Thoracic aorta (tissue), 2 donors: ENCODE measurements at places on chromosomes 13 and 19. TPM values are rescaled to one million over a fixed set of nuclear protein-coding genes. Genes with fewer than 3 reads are reported as not detected.
A peak's percentile ranks its signal among the peaks of the same experiment; 100 is the strongest.

- no peaks in the 10 kb centered on the region for H3K4me1 ChIP-seq
- H3K27me3 ChIP-seq = peaks cover 3% of the 10 kb centered on the region
- H3K36me3 ChIP-seq = no peaks in the 10 kb centered on the region
- H3K4me3 ChIP-seq = no peak overlapping the region
- no peak for DNase-seq
These were observed 27.8 kb upstream of the IGFL4 start for GRCh38 chr19:46068345-46069258.

DNA sequence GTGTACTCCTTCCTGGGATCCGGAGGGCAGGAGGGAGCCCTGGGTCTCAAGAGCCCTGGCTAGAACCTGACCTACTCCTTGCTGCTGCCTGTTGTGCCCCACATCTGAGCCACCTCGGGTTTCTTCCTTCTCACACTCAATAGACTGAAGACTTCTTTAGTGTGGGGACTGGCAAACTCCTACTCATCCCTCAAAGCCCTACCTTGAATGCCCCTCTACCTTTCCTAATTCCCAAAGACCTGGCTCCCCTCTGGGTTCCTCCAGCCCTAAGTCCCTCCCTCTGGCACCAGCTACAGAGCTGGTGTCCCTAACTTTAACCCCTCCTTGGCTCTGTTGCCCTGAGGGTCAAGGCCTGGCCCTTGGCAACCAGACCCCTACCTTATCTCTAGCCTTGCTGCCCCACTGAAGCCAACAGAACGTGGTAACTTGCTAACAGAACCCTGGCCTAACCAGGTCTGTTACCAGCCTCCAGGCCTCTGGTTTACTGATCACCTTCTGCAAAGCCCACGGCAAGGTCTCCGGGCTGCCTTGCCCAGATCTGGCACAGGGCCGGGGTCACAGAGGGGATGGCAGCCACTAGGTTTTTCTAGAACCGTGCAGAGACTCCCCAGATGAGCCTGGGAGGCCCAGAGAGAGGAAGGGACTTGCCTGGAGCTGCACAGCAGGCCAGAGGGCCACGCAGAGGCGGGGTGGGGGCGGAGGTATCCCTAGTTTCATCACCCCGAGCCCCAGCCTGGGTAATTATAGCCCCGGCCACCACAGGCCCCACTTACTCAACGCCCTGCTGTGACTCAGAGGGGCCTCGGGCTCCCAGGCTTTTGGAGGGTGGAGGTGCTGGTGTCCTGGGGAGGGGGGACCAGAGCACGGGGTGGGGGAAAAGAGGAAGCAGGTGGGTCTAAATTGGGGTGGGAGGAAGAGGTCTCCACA lies 15.3 kb downstream of the ZBTB7A start:
- H3K27ac ChIP-seq = peak overlapping the region; percentile 27
- peaks cover 22% of the 10 kb centered on the region for H3K4me1 ChIP-seq
- DNase-seq = no peak
- no peaks in the 10 kb centered on the region for H3K27me3 ChIP-seq

GRCh38 chr19:47755762-47756626 lies 10.6 kb downstream of the NOP53 start:
- no peaks in the 10 kb centered on the region for H3K27me3 ChIP-seq
- no peak for DNase-seq
- H3K36me3 ChIP-seq = peaks cover 74% of the 10 kb centered on the region
- H3K4me3 ChIP-seq = no peak overlapping the region
- H3K4me1 ChIP-seq = no peaks in the 10 kb centered on the region

DNA sequence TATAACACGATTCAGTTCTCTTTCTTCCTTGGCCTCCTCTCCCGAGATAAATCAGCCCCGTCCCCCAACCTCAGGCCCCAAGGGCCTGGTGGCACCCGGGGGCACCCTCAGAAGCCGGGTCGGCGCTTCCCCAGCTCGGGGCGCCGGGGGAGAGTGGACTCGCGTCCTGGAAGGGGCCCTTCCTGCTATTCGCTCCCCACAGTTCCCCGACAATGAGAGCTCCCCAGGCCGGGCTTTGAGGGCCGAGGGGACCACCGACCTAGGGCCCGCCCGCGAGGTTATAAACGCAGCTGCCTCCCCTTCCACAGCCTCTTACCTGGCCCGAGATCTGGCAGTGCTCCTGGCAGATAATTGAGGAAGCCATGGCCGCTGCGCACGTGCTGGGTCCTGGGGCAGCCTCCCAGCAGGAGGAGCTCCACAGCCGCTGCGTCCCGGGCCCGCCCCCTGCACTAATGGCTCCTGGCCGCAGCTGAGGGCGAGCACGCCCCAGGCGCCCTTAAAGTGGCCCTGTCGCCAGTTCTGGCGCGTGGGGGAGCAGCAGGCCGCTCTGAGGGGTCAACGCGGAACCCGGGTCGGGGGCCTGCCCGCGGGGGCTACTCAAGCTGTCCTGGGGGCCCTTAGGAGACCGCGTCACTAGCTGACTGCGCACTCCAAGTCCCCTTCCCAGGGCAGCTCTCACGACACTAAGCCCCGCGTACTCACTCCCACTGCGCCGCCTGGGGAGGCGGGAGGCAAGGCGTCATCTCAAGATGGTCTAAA lies at the start of gene SOHLH2:
Gene SOHLH2 (minus strand): TSS at position 394 of the 759 bp plus-strand sequence. CDS start 30 bp downstream, at position 364.
- DNase-seq = no peak
- no peaks in the 10 kb centered on the region for H3K27me3 ChIP-seq
- H3K36me3 ChIP-seq = no peaks in the 10 kb centered on the region
- no peak within 1 kb of the TSS for H3K4me3 ChIP-seq

SERPINE3 gene
- total RNA-seq = not detected

GRCh38 chr13:111484141-111484925 lies 163.9 kb downstream of the TEX29 start:
- H3K4me1 ChIP-seq = no peaks in the 10 kb centered on the region
- no peaks in the 10 kb centered on the region for H3K27me3 ChIP-seq
- H3K27ac ChIP-seq = no peak overlapping the region

DNA sequence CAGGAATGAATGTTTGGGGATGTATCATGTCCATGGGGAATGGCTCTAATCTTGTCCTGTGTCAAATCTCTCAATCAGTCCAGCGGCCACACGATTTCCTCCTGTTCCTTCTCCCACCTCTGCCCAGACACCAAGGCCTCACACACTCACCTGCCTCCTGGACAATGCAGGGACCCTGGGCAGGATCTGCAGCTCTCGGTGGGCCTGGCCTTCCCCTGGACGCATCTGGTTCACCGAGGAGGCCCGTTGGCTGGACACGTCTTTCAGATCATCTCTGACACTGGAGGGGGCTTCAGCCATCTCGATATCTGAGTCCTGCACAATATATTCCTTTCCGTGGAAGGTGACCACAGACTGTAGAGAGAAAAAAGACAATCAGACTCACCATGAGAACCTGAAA lies 21.4 kb downstream of the ZSCAN5C start:
- no peaks in the 10 kb centered on the region for H3K27me3 ChIP-seq
- H3K27ac ChIP-seq = no peak overlapping the region
- H3K4me1 ChIP-seq = no peaks in the 10 kb centered on the region
- H3K36me3 ChIP-seq = no peaks in the 10 kb centered on the region

ELANE gene
- total RNA-seq = 0.41 TPM

DNA sequence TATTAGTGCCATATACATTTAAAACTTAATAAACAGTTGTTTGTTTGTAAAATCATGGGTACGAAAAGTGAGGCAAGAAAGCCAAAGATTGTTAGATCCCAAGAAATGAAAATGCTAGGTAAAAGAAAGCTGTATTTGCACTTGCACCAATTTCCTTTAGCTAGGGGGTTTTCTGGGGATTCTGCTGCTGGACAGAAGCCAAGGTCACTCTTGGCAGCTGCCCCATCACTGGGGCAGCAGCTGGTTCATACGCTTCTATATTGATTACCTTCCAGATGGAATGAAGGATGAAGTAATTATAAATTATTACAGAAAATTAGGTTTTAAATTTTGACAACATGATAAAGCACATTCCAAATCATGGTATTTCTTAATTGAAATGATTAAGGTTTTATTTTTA lies 127.4 kb downstream of the SLITRK5 start:
- H3K4me3 ChIP-seq = no peak overlapping the region
- no peak overlapping the region for H3K27ac ChIP-seq
- DNase-seq = no peak
- no peaks in the 10 kb centered on the region for H3K36me3 ChIP-seq
- H3K27me3 ChIP-seq = no peaks in the 10 kb centered on the region

- no peak overlapping the region for H3K27ac ChIP-seq
- no peaks in the 10 kb centered on the region for H3K27me3 ChIP-seq
- no peaks in the 10 kb centered on the region for H3K4me1 ChIP-seq
- no peak for DNase-seq
- no peak overlapping the region for H3K4me3 ChIP-seq
These were observed 692.3 kb downstream of the SLITRK1 start for GRCh38 chr13:83190020-83190419.

- peaks cover 34% of the 10 kb centered on the region for H3K4me1 ChIP-seq
- peak overlapping the region; percentile 99 for H3K27ac ChIP-seq
- H3K36me3 ChIP-seq = peaks cover 27% of the 10 kb centered on the region
- DNase-seq = no peak
- peak overlapping the region; percentile 84 for H3K4me3 ChIP-seq
These were observed 605 bp downstream of the CAPNS1 start for GRCh38 chr19:36140304-36141038.

- H3K27ac ChIP-seq = no peak overlapping the region
- peaks cover 5% of the 10 kb centered on the region for H3K4me1 ChIP-seq
- no peaks in the 10 kb centered on the region for H3K36me3 ChIP-seq
- DNase-seq = no peak
These were observed 12.9 kb upstream of the TMEM255B start for GRCh38 chr13:113746143-113746525.

KLHL1 gene
- total RNA-seq = not detected

- H3K4me3 ChIP-seq = no peak overlapping the region
- no peaks in the 10 kb centered on the region for H3K36me3 ChIP-seq
- no peaks in the 10 kb centered on the region for H3K27me3 ChIP-seq
- no peak overlapping the region for H3K27ac ChIP-seq
- no peaks in the 10 kb centered on the region for H3K4me1 ChIP-seq
These were observed 245.8 kb upstream of the NBEA start for GRCh38 chr13:34696296-34696695.

DNA sequence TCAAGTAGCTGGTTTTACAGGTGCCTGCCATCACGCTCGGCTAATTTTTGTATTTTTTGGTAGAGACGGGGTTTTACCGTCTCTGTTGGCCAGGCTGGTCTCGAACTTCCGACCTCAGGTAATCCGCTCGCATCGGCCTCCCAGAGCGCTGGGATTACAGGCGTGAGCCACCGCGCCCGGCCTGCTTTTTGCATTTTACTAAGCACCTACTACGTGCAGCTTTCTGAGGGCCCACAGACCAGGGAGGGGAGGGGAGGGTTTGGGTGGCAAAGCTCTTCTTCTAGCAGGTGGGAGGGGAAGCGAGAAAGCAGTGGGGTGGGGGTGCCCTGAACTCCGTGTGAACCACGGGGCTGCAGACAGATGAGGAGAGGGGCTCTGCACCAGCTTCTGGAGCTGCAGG lies 15.0 kb downstream of the PALM start:
- H3K27ac ChIP-seq = no peak overlapping the region
- no peaks in the 10 kb centered on the region for H3K27me3 ChIP-seq
- H3K36me3 ChIP-seq = no peaks in the 10 kb centered on the region
- no peaks in the 10 kb centered on the region for H3K4me1 ChIP-seq
- DNase-seq = no peak
- no peak overlapping the region for H3K4me3 ChIP-seq

DNA sequence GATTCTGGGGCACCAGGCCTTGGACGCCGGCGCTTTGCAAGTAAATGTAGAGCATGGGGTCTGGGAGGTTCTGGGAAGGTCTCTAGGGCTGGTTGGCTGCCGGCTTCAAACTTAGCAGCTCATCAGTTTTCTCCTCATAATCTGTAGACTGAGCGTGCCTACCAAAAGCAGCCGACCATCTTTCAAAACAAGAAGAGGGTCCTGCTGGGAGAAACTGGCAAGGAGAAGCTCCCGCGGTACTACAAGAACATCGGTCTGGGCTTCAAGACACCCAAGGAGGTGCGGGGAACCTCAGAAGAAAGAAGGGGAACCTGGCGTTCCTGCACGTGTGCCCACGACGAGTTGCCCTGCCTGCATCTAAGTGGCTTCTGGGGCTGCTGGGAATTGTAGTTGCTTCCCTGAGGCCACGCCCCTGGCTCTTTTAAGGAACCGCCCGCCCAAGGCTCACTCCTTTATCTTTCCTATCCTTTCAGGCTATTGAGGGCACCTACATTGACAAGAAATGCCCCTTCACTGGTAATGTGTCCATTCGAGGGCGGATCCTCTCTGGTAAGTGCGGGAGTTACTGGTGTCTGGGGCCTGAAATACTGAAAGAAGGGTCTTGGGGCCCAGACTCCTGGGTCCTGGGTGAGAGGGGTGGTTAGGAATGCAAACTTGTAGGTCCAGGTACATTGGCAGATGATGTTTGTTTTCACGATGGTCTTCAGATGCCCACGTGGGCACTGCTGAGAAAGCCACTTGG lies 984 bp downstream of the RPS11 start:
- H3K4me3 ChIP-seq = peak overlapping the region; percentile 94
- peak overlapping the region; percentile 93 for H3K27ac ChIP-seq
- DNase-seq = no peak
- no peaks in the 10 kb centered on the region for H3K27me3 ChIP-seq
- peaks cover 20% of the 10 kb centered on the region for H3K4me1 ChIP-seq
- peaks cover 35% of the 10 kb centered on the region for H3K36me3 ChIP-seq

DNA sequence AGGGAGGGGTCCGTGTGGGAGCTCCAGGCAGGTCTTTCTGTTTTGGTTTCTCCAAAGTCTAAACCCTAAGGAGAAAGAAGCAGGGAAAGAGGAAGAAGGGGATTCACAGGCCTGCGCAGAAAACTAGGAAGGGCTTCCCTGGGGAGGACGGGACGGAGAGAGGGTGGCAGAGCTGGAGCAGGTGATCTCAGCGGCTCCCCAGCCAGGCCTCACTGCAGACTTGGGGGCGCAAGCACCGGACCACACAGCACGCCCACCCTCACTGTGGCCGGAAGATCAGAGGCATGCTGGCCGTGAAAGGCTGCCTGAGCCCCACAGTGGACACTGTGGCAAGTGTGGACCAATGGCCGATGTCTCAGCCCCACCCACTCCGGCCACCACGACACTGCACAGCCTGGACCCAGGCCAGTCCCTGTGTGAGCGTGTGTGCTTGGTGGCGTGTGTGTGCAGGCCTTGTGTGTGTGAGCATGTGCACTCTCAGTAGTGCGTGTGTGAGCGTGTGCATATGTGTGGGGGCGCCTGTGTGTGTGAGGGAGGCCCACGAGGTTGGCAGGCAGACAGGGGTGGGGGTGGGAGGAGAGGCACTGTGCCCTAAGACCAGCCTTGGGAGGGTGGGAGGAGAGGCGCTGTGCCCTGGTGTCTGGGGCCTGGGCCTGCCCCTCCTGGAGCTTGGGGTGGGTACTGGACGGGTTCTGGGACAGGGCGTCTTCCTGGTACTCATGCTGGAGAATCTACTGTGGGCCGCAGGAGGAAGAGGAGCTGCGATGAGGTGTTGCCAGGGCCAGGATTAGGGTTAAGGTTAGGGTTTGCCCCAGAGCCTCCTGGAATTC lies 15.4 kb upstream of the TMEM255B start:
- H3K4me3 ChIP-seq = no peak overlapping the region
- H3K27me3 ChIP-seq = no peaks in the 10 kb centered on the region
- H3K36me3 ChIP-seq = no peaks in the 10 kb centered on the region
- no peak for DNase-seq
